ENCODE measurements at places on chromosomes 11 and 22. TPM values are rescaled to one million over a fixed set of nuclear protein-coding genes. Genes with fewer than 3 reads are reported as not detected.
A peak's percentile ranks its signal among the peaks of the same experiment; 100 is the strongest.

GRCh38 chr11:116224154-116224888 is 548.5 kb downstream of the BUD13 start:
- H3K27ac ChIP-seq: no peak overlapping the region
- H3K4me3 ChIP-seq: no peak overlapping the region
- H3K36me3 ChIP-seq: no peaks in the 10 kb centered on the region
- no peaks in the 10 kb centered on the region for H3K4me1 ChIP-seq
- no peaks in the 10 kb centered on the region for H3K27me3 ChIP-seq

- no peaks in the 10 kb centered on the region for H3K27me3 ChIP-seq
- no peaks in the 10 kb centered on the region for H3K4me1 ChIP-seq
- H3K4me3 ChIP-seq: no peak overlapping the region
- peaks cover 13% of the 10 kb centered on the region for H3K36me3 ChIP-seq
Observed at GRCh38 chr11:108307751-108308150, 84.9 kb downstream of the ATM start.

DNA sequence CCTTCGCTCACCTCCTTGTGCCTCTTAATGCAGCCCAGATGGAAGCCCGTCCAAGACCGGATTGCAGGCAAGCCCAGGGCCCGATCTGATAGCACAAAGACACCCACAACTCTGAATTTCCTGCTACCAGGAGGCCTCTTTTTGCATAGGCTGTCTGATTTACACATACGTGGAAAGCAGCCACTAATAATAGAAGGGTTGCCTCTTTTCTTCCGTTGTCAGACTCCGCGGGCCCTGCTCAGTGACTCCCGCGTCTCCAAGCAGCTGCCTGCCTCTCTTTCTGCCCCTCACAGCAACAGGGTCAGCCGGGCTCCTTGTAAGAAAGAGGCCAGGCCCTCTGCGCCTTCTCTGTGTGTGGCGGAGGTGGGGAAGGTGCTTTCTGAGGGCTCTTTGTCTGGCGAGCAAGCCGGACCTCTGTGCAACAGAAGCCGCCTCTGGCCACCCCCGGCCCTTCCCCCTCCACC is 26.7 kb downstream of the FLI1 start:
- H3K27me3 ChIP-seq: no peaks in the 10 kb centered on the region
- H3K36me3 ChIP-seq: no peaks in the 10 kb centered on the region
- H3K27ac ChIP-seq: peak overlapping the region; percentile 74
- no peaks in the 10 kb centered on the region for H3K4me1 ChIP-seq
- DNase-seq: no peak

- no peaks in the 10 kb centered on the region for H3K36me3 ChIP-seq
- peaks cover 11% of the 10 kb centered on the region for H3K4me1 ChIP-seq
- H3K27me3 ChIP-seq: no peaks in the 10 kb centered on the region
- DNase-seq: no peak
- H3K4me3 ChIP-seq: no peak overlapping the region
Observed at GRCh38 chr22:49629586-49630447, 197.9 kb downstream of the BRD1 start.

Gene SERPING1
- polyA plus RNA-seq: 49.9 TPM

Gene CCDC116
- not detected for polyA plus RNA-seq
